ENCODE measurements at places on chromosomes 2 and 18. TPM values are rescaled to one million over a fixed set of nuclear protein-coding genes. Genes with fewer than 3 reads are reported as not detected.

Gene CYP1B1
- not detected for total RNA-seq

Gene CENPO
- 46.5 TPM for total RNA-seq

Gene CFAP221
- total RNA-seq, result not detected

Gene RRM2
- total RNA-seq, result 195 TPM

Gene RAPH1
- total RNA-seq, result 7.7 TPM

Gene RABL2A
- 1.6 TPM for total RNA-seq

Gene KRTCAP3
- 0.50 TPM for total RNA-seq

Gene GALR1
- total RNA-seq, result not detected

Gene ASIC4
- not detected for total RNA-seq

Gene FAP
- total RNA-seq, result not detected

Gene DSC1
- not detected for total RNA-seq
